ENCODE measurements at places on chromosomes 1 and 21. TPM values are rescaled to one million over a fixed set of nuclear protein-coding genes. Genes with fewer than 3 reads are reported as not detected.
A peak's percentile ranks its signal among the peaks of the same experiment; 100 is the strongest.

DNA sequence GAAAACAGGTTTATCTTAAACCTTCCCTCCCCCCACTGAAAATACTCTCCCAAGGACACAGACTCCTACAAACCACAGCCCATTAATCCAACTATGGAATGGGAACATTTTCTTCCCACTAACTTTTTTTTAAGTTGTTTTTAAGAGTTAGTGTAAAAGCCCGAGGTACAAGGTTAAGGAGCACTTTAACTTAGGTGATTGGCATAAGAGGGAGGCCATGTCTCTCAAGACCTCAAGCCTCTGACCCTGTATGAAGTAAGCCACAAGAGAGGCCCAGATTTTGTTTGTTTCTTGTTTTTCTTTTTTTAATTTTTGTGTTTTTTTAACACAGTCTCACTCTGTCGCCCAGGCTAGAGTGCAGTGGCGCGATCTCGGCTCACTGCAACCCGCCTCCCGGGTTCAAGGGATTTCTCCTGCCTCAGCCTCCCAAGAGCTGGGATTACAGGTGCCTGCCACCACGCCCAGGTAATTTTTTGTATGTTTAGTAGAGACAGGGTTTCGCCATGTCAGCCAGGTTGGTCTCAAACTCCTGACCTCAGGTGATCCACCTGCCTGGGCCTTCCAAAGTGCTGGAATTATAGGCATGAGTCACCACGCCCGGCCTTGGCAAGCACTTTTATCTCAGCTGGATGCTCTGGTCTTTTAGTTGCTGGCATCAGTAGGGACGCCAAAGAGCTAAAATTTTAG, 14.4 kb downstream of the ARMH1 start:
- no peak for DNase-seq

- DNase-seq = no peak
These were observed 14.3 kb upstream of the NTMT2 start for GRCh38 chr1:170131450-170131849.

DNA sequence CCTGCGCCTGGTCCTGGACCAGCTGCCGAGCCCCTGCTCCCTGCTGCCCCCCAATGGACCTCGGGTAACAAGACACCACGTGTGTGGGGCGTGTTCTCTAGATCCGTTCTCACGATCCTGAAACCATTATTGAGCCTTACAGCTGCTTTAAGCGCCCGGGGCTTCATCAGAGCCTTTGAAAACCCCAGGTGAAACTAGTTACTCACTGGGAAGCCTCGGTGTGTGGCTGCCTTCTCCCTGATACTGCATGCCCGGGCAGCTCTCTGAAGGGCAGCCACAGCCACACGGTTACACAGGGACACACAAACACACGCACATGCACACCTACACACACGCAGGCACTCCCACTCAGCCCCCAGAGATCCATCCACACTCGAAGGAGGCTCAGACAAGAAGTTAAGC, 5.3 kb downstream of the HES2 start:
- DNase-seq = no peak

DNA sequence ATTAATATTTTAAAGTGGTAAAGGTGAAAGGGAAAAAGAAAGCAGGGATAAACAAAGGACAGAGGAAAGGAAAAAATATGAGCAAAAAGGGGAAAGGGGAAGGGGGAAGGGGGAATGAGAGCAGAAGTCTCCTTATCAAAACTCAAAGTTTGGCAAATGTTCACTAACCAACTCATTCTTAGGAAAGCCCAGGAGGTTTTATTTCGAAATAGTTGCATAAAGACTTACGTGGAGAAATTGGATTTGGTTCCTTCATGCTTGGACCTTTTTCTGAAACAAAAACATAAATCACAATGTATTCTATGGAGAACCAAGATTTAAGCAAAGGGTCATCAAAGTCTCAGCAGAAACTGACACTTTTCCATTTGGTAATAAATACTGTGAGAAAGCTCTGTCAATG, 188.1 kb downstream of the TGFBR3 start:
- DNase-seq = peak; percentile 60

DNA sequence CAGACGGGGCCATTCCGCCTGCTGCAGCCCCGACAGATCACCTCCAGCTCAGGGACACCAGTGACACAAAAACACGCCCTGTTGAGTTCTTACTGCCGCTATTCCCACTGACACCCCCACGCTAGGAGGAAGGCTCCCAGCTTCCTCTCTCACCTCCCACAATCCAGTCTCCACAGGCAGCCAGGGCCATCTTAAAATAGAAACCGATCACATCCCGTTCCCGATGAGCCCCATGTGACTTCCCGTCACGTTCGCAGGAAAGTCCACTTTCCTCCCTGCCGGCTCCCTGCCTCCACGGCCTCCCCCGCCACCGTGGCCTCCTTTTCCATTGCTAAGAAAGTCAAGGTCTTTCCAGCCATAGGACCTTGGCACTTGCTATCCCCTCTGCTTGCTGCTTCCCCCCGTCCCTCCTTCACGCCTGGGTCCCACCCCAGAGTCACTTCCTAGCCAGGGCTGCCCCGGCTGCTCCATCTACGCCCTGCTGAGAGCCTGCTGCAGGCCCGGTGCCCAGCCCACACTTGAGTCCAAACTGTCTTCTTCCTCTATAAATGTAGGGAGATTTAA, 24.0 kb upstream of the DDOST start:
- DNase-seq = peak; percentile 30

DNA sequence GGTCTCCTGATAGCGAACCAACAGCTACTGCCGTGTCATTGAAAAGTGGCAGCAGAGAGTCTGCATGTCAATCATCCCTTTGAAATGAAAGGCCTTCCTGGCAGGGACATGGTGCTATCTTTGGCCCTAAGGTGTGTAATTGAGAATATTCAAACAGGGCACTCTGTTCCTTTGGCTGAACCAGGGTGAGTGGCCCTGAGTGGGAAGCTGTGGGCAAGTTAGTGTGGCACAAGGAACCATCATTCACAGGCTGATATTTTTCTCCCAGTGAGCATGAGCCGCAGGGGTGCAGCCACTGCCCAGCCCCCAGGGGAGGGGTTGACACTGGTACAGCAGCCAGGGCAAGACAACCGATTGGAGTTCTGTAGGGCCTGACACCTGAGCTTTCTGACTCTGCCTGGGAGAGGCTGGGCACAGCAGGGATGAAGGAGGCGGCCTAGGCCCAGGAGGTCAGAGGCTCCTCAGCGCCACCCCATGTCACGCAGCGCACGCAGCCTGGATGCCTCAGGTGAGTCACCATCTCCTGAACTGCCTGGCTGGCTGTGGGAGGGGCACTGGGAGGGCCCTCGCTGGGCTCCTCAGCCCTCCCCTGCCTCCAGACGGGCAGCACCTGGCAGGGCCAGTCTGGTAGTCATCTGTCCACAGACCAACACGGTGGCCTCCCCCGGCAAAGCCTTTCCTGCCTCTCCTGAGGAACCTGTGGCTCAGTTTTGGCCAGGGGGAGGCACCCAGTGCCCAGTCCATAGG, 13.2 kb downstream of the QSOX1 start:
- no peak for DNase-seq

DNA sequence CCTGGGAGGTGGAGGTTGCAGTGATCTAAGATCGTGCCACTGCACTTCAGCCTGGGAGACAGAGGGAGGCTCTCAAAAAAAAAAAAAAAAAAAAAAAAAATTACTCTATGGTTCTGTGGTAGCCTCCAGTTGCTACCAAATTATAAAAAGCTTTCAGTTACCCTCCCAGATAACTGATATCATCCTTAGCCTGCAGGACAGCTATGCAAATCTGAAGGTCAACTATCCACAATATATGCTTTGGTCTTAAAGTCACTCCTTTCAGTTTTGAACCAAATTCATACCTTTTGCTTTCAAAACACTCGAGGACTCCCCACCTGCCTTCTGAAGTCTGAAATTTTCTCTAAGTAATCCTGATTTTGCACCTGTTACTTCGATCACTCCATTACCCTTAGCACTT, 3.1 kb downstream of the MIXL1 start:
- DNase-seq = no peak

DNA sequence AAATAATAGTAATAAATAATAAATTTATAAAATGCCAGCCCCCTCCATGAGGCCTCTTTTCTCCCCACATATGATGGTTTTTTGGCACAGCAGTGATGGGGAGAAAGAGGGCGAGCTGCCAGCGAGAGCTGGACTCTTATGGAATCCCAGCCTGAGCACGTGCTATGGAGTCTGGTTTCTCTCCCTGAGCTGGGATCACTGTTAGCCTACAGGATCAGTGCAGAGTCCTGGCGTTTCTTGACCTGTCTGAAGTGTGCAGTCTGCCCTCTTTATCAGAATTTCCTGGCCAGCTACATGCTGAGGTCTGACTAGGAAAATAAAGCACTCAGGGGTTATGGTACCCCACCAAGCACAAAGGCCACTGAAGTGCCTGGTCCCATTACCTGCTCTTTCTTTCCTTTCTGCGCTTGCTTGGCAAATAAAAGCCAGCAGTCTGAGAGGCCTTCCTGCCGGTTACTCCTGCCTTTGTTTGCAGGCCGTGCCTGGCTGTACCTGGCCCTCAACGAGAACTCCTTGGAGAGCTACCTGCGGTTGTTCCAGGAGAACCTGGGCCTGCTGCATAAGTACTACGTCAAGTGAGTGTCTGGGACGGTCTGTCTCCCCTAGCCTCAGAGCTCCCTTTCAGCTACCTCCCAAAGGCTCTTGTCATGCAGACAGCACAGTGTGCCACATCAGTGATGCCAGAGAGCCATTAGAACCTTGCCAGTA, 18.5 kb upstream of the SLC25A34 start:
- DNase-seq = peak; percentile 67

DNA sequence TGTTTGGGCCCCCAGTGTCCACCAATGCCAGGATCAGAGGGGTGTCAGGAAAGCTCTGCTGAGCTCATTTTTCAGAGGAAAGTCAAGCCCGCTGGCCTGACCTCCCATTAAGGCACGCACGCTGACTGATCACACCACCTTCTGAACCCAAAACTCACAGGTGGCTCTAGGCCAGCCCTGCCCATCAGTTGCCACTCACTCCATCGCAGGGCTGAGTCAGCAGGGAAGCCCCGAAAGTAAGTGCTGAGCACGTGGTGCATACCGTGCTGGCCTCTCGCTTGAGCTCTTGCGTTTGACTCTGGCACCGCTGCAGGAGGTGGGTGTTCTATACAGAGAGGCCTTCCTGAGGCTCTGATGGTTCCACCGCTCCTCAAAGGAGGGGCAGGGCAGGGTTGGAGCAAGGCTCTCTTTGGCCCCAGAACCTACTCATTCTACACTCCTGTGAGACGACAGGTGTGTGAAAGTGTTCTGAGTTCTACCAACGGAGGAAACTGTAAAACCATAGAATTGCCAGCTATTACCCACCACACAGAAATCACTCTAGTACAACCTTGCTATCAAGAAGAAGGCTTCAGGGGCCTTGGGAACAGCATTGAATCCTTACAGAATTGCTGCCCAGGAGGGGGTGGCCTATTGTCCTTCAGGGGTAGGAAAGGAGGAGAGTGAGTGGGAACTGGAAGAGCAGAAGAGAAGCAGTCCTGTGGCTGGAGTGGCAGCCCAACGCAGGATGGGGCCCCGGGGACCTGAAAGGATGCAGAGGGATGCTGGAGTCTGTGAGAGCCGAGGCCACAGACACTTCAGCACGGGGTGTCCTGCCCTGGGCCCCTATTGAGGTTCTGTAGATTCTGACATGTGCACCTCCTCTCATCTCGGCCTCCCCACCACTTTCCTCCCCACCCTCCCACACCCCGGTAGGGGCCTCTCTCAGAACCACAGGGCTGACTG, 214.7 kb upstream of the EDN2 start:
- no peak for DNase-seq

- DNase-seq = no peak
These were observed 13.1 kb downstream of the MAP1LC3C start for GRCh38 chr1:241985787-241986186.

FMO1 gene
- total RNA-seq = 3.7 TPM

ARPC5 gene
- total RNA-seq = 166 TPM

LBR gene
- 76.6 TPM for total RNA-seq

CHIA gene
- 2.2 TPM for total RNA-seq

IFI6 gene
- 129 TPM for total RNA-seq

TAL1 gene
- 9.6 TPM for total RNA-seq

ASPM gene
- 7.3 TPM for total RNA-seq

SPATA21 gene
- not detected for total RNA-seq

KRTAP21-2 gene
- total RNA-seq = not detected

All from lung (tissue), 17 donors.